ENCODE measurements at places on chromosomes 3 and 15.

- DNase-seq = no peak
These were observed 150.6 kb downstream of the TPRG1 start for GRCh38 chr3:189322339-189322738.

GRCh38 chr15:28936081-28936480, 50.3 kb downstream of the APBA2 start:
- no peak for DNase-seq

DNA sequence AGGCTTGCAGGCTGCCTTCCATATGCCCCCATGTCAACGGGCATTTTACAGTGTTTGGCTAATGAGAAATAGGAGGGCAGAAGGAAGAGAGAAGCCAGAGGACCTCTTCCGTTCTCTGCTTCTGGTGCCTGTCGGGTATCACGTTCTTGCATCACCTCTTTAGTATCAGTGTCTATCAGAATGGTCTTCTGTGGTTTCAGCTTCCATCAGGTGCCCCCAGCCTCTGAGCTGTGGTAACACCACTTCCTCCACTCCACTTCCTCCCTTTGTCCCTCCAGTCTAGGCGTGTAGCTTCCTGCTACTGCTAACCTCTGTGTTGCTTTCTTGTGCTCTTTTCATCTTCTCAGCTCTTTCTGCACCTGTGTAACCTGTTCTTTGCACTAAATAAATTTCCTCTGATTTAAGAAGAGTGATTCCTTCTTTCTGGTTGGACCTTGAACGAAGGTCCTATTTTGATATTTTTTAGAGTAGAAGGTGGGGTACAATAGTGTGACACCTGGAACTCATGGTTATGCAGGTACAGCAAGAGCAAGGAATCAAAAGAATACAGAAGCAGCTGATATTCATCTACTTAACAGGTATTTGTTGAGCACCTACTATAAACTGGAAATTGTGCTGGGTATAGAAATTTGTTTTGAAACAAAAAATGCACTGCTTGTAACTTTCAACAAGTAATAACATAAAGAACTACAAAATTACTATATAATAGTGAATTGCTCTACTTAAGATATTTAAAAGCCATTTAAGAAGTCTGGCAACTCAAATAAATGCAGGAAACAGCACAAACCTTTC, 27.4 kb upstream of the FOXB1 start:
- no peak for DNase-seq

DNA sequence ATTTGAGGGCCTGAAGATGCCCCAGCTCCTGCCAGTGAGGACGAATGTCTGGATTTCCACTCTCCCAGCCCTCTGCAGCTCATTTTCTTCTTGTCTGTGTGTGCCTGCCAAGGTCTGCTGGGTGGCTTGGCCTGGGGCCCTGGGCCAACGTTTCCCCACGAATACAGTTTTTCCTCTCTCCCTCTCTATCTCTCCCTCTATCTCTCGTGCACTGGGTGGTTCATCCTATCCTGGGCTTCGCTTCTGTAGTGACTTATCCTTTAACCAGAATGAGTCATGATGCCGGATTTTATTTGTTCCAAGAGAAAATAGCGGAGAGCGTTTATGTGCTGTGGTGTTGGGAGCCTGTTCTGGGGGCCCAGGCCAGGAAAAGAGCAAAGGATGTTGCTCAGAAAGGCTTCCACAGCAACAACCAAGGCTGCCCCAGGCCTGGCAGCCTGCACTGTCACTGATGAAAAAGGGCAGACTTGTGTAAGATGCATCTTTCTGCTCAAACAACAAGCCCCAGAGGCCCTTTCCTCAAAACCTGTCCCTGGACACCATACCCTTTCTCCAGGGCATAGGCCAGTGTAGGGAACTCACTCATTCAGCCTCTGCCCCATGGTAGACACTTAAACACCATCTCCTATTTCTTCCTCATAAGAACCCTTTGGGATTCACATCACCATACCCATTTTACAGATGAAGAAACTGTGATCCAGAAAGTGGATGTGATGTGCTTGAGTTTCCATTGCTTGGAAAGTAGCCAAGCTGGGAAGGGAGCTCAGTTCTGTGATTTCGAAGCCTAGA, 47.3 kb downstream of the ITGA11 start:
- DNase-seq = no peak

- DNase-seq = no peak
These were observed 12.3 kb upstream of the MFSD1 start for GRCh38 chr3:158789592-158789991.

GRCh38 chr3:61903931-61904657, 342.7 kb downstream of the PTPRG start:
- no peak for DNase-seq

GRCh38 chr3:8557298-8557697, 55.7 kb downstream of the LMCD1 start:
- no peak for DNase-seq

- DNase-seq = no peak
These were observed 11.5 kb downstream of the FEZF2 start for GRCh38 chr3:62361824-62362223.

GRCh38 chr3:128936341-128936740, 56.9 kb downstream of the ACAD9 start:
- no peak for DNase-seq

DNA sequence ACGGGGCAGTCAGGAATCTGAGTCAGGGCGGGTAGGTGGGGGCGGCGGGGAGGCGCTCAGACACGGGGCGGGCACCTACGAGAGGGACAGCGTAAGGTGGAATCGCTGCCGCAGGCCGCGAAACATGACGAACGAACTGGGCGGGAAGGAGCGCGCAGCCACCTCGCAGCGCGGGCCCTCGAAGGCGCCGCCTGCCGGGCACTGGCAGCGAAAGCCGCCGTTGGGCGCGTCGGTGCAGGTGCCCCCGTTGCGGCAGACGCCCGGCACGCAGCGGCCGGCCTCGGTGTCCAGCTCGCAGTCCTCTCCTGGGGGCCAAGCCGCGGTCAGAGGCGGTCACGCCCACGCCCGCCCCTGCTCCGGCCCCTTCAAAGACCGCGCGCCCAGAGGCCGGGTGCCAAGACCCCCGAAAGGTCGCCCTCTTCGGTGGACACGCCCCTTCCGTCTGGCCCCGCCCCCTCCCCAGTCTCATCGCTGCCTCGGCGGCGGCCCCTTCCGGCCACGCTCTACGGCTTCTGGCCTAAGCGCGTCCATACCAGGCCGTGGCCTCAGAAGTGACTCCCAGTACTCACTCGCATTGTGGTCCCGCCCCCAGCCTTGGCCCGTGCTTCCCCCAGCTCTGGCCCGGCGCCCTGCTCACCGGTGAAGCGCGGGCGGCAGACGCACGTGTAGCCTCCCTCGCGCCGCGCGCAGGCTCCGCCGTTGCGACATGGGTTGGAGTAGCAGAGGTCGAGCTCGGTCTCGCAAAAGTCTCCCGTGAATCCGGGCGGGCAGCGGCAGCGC, 6.4 kb downstream of the CELSR3 start:
- no peak for DNase-seq

- DNase-seq = no peak
These were observed 1.4 kb downstream of the FBLN2 start for GRCh38 chr3:13550423-13550690.

DNA sequence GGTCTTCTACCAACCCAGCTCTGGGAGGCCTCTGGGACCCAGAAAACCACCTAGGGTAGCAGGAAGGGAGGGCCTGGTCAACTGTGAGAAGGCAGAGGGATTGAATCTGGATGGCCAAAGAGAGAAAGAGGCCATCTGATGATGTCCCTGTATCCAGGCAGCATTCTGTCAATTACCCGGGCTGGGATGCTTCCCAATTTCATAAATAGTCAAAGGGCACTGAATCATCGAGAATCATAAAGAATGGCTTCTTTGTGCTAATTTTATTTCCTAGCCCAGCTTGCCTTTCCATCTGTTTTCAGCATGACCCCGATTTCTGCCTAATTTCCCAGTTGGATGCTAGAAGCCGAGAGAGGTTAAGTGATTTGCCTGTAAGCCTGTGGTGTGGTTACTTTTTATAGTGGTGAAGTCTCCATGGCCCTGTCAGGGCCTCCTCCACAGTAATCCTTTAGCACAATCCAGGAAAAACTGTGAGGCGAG, 129.2 kb downstream of the FAM43A start:
- DNase-seq = no peak

DNA sequence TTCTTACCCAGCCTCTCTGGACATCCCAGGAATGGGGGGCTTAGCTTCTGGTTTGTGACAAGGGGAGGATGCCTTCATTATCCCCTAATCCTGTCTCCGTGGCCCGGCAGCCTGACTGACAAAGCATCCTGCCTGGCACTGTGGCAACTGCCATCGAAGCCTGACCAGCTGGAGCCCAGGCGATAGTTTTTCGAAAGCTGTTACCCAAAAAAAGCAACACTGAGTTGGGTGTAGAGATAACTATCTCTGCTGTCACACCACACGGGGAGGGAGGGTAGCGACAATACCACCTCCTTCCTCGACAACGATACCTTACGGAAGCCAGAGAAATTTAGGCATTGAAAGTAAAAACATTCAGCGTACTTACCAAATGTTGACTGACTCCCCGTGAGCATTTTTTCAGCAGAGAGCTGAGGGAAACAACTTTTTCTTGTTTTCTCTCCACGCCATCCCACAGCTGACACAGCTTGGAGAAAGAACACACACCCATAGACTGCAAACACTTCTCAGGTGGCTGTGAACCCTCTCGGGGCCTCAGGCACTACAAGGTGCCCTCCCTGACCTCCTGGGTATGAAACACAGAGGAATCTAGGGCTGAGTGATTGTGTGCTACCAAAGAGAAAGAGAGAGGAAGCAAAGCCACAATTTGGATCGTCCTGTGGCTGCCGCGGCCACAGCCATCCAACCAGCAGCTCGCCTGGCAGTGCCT, 361.9 kb upstream of the ICE2 start:
- DNase-seq = no peak

DNA sequence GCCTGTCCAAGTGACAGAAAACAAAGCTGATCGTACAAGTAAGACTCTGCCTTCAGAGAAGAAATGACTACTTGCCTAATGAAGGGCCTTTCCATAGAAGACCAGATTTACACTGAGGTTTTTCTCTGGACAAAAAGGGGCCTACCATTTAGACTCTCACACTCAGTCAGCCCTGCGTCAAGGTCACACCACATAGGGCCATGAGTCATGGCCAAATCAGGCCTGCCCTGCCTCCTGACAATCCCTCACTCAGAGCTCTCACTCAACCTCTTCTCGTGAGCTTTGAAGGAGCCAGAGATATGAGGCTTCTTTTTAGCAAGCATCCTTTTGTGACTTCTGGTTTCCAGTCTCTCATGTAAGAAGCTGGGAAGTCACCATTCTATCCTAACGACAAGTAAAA, 68.1 kb upstream of the NMNAT3 start:
- DNase-seq = no peak

- DNase-seq = no peak
These were observed 8.3 kb upstream of the IL16 start for GRCh38 chr15:81188354-81188753.

GRCh38 chr3:106058475-106058874, 189.7 kb upstream of the CBLB start:
- no peak for DNase-seq

GRCh38 chr15:93102211-93102610, 13.2 kb upstream of the RGMA start:
- no peak for DNase-seq

- DNase-seq = no peak
These were observed 50.1 kb downstream of the UMPS start for GRCh38 chr3:124780356-124780755.

DNA sequence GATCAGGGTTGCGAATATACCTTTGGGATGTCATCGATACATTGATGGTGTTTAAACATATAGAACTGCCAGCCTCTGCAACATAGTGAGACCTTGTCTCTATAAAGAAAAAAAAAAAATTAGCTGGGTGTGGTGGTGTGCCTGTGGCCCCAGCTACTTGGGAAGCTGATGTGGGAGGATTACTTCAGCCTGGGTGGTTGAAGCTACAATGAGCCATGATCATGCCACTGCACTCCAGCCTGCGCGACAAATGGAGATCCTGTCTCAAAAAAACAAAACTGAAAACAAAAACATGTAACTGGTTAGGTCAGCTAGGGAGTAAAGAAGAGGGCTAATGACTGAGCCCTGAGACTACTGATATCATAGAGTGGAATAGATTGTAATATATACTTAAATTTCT, 30.7 kb upstream of the MGA start:
- no peak for DNase-seq

- no peak for DNase-seq
These were observed 18.1 kb downstream of the ARRDC4 start for GRCh38 chr15:97978401-97979139.

- no peak for DNase-seq
These were observed 57.5 kb upstream of the MUC13 start for GRCh38 chr3:124992041-124992440.

GRCh38 chr15:82698711-82699345, 10.8 kb downstream of the AP3B2 start:
- no peak for DNase-seq

GRCh38 chr3:194874783-194875182, 189.1 kb downstream of the FAM43A start:
- DNase-seq = no peak

DNA sequence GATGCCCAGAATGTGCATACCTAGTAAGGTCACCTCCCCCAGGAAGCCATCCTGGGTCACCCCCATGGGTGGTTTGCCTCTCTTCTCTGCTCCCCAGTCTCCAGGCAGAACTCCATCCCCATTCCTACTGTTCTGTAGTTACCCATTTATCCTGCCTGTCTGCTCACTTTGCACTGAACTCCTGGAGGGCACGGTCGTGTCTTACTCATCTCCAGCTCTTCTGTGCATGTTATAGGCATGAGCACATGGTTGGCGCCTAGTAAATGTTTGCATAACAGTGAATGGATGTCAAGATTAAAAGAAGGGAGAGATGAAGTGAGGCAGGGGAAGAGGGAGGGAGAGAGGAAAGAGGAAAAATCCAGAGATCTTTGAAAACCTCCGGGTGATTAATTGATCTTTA, 208.4 kb upstream of the TRIM42 start:
- no peak for DNase-seq

DNA sequence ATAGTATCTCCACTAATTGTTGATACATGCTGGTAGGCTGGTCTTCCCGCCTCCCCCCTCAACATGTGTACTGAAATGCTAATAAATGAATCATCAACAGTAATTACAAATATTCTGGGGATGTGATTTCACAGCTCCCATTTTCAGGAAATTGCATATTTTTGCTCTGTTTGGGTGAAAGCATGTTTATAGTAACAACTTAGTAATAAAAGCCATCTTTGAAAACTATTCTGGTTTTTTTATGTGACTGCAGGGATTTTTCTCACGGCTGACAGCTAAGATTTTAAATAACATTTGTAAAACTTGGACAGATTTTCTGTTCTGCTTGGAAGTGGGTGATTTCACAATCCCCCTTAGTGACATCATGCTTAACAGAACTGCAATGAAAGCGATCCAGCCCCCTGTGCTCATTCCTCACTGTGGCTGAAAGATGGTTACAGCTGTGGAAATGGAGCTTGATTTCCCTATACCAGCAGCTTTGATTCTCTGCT, 25.6 kb upstream of the FAM174B start:
- DNase-seq = no peak

Data from cerebellar nuclear complex (tissue), 1 donor.